ENCODE measurements at places on chromosomes 11 and 22.
A peak's percentile ranks its signal among the peaks of the same experiment; 100 is the strongest.

- DNase-seq: no peak
Measured at GRCh38 chr22:29267462-29267857, 321 bp downstream of the RHBDD3 start.

- no peak for DNase-seq
Measured at GRCh38 chr11:1163321-1163910, 5.7 kb downstream of the MUC5AC start.

GRCh38 chr11:7031471-7031871 lies 11.2 kb downstream of the NLRP14 start:
- DNase-seq: no peak

- DNase-seq: no peak
Measured at GRCh38 chr11:125494974-125495725, 915 bp downstream of the FEZ1 start.

GRCh38 chr11:35567737-35568465 lies 42.5 kb upstream of the PAMR1 start:
- DNase-seq: no peak

DNA sequence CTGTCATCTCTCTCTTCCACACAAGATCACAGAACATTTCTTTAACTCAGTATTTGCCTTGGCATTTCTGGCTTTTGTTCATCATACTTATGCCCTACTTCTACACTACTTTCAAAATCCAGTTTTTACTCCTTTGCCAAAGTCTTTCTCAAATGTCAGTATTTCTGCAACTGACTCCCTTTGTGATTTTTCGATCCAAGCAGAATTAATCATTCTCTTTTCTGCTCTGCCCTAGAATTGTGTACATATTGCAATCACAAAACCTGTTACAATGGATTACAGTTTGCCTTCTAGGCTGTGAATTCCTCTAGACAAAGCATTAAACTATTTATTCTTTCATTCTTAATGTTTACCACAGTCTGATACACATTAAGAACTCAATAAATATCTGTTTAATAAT lies 33.3 kb upstream of the GLYAT start:
- no peak for DNase-seq

GRCh38 chr11:68398995-68399851 lies 61.3 kb upstream of the PPP6R3 start:
- DNase-seq: no peak

DNA sequence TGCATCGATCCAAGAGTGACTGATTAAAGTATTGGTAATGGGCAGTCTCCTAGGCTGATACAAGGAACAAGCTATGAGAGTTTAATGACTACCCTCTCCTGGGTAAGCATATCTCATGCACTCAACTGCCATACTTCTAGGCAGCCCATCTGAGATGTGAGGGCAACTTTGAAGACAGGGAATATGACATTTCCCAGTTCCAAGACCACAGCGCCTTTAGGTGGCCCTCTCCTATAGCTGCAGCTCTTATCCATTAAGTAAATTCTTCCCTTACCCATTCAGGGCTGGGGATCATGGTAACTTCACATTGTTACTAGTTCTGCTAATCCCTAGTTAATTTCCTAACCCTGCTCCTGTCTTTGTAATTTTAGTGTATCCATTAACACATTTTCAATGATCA lies 157.3 kb upstream of the CTSC start:
- no peak for DNase-seq

- no peak for DNase-seq
Measured at GRCh38 chr11:47259232-47259977, 1.6 kb downstream of the NR1H3 start.

DNA sequence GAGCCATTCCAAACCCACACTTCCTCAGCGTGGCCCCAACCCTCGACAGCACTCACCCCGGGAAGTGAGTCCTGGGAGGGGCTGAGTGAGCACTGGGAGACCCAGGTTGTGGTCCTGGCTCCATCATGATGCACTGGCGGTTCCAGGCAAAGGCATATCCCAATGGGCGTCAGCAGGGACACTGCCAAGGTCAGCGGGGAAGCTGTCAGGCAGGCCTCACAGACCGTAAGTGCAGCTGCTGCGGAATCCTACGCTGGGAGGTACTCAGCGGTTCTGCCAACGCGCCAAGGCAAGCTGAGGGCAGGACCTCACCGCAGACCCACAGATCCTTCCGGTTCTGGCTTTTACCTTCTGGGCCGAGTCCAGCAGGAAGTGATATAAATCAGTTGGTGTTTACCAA lies 1.4 kb upstream of the GAL3ST1 start:
- no peak for DNase-seq

GRCh38 chr11:113237261-113237660 lies 77.1 kb upstream of the TTC12 start:
- DNase-seq: no peak

GRCh38 chr11:7977232-7977917 lies 9.8 kb upstream of the EIF3F start:
- no peak for DNase-seq

DNA sequence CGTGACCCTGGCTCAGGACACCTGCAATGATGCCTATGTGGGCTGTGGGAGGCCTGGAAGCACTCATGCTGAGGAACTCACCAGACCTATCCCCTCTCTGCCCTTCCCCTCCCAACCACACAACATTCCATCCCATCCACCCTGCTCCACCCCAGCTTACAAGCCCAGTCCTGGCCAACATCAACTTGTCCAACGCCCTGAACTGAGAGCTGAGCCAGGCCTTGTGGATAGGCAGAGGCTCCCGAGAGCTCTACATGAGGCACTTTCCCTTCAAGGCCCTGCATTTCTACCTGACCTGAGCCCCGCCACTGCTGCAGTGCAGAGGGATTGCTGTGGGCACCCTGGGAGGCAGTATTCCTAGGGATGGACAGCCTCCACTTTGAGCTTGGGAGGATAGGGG lies 112.4 kb downstream of the PDE2A start:
- DNase-seq: no peak

DNA sequence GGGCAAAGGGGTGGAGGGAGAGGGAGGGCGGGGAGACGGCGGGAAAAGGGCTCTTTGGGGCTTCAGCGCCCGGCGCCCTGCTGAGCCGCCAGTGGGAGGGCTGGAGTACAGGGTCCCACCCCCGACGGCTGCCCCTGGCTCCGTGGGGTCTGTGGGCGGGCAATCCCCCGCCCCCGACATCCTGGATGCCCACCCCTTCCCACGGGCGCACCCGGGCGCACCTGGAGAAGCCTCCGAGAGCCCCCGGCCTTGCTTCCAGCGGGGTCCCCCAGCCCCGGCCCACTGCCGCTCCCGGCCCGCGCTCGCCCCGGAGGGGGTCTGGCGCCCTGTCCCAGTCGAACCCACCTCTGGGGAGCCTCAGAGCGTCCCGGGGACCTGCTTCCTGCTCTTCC lies 394 bp downstream of the CHRM4 start:
- DNase-seq: no peak

DNA sequence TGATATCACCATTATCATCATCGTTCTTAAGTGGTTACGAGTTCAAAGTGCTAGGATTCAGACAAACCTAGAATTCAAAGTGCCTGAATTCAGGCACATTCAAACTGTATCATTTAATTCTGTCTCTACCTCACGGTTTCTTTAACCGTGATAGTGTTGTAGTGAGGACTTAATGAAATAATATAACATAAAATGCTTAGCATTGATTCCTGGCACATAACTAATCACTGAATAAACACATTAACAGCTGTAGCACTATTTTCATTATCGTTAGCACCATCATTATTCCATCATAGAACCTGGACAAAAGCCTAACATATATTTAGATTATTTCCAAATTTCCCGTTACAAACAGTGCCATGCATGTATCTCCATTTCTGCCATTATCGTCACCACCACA lies 102.0 kb downstream of the WNT11 start:
- no peak for DNase-seq

DNA sequence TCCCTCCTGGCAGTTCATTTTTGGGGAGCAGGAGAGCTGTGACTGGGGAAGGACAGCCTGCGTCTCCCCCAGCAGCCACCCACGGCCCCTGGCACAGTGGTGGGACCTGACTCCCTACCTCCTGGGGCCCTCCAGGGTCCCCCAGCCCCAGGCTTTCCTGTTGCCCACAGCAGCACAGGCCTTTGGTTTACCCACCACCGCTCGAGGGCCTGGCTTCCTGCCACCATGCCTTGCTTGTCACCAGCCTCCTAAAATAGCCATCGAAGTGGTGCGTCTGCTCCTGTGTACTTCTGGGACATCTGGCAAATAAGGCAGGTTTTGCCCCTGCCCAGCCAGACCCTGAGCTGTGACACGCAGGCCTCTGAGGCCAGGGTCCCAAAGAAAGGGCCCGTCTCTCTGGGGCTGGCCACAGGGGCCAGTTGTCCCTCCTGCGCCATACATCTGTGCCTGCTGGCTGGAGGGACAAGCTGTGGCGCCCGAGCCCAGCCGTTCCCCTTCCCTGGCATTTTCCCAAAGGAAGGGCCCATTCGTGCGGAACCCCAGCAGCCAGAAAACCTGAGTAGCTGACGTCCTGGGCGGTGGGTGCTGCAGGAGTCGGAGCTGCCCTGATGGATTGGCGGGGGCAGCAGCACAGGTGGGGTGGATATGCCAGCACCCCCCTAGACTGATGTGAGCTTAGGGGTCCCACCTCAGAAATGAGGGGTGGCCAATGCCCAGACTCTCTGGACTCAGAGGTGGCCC lies 14.6 kb downstream of the PHLDA2 start:
- DNase-seq: no peak

DNA sequence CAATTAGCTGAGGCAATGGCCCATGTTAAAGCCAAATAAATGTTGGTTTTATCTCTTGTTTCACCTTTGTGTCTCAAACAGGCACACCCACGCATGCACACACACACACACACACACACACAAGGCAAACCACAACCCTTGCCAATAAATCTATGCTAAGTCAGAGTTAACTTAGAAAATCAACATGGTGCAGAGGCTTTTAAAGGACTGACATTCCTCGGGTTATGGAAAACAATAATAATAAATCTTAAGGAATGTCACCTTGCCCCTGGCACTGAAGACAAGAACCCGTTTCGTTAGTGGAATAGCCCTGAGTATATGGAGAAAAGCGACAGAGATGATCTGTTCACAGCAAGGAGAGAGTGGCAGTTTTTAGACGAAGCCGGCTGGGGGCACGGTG lies 326.3 kb downstream of the NTM start:
- no peak for DNase-seq

DNA sequence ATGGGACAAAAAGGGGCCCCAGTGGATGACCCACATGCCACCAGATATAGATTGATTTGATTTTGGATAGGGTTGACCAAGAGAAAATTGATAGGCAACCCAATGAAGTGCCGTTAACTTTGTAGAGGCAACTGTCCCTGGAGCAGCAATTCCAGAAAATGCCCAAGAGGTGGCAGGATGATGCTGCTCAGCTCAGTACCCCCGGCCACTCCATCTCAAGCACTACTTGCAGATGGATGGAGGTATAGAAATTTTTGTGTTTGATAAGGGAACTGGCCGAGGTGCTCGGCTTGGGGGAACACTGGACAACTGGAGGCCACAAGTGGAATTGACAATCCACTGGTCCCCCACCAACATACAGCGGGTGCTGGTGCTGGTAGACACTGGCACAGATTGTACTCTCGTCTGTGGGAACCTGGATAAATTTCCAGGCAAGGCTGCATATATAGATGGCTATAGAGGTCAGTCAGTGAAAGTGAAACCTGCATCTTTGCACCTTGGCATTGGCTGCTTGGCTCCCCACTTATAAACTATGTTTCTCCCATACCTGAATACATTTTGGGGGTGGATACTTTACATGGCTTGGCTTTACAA lies 86.3 kb downstream of the CCDC83 start:
- no peak for DNase-seq

GRCh38 chr11:27468995-27469695 lies 3.4 kb downstream of the LGR4 start:
- DNase-seq: no peak

DNA sequence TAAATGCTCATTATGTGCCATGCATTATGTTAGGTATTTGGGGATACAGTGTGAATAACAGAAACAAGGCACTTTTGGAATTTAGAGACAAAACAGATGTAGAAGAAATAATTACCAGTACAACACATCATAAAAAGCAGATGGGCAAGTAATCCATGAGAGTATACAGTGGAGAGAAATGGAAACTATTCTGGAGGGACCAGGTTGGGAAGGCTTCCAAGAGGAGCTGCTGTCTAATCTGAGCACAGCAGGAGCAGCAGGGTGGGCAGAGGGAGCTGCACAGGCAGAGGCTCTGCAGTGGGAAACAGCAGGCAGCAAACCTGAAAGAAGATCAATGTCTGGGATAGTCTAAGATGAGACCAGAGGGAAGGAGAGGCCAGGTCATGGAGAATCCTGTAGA lies 268.7 kb upstream of the CCDC90B start:
- DNase-seq: no peak

DNA sequence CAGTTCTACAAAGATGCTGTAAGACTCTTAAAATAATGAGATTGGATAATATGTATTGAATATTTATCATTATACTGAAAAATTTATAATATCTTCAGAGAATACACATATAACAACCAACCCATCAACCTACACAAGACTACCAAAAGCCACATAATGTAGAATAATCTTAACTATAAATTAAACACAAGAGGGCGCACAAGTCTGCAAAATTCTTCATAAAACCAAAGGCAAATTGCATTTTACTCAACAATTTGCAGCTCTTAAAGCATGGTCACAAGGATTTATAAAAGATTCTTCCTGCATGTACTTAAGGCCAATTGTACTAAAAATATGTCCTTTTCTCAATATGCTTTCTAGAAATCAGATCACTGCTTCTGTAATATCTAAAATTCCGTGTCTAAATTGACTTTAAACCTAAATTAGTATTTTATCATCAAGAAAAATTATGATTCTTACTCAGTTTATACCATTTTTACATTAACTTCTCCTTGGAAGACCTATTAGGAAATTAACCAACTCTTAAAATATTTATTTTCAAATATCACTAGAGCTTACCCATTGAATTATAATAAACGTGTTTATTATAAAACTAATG lies 79.0 kb downstream of the TTC28 start:
- DNase-seq: no peak

DNA sequence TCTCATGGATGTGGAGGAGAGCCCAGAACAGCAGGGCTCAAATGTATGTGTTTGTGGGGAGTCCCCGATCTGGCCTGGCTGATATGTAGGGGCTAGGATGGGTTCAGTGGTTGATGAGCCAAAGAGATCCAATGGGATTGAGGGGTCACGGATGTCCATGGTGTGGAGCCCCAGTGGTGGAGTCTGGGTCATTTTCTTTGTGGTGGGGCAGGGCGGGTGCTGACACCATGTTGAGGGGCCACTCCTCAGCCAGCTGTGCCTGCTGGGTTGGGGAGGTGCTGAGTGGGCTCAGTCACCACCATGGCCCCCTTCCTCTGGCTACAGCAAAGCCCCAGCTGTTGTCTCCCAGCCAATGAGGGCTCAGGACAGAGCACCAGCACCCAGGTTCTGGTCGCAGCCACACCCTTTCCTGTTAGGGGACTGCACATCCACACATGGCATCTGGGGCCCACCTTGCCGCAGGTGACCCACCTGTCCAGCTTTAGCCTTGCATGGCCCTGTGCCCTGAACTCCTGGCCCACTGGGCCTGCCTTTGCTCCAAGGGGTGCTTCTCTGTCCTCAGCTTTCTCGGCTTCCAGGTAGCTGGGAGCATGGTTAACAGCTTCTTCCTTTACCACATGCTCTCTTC lies 3.2 kb upstream of the GNAZ start:
- DNase-seq: no peak

- no peak for DNase-seq
Measured at GRCh38 chr11:115784796-115785521, 280.7 kb upstream of the CADM1 start.

GRCh38 chr22:45441138-45441537 lies 27.6 kb downstream of the RIBC2 start:
- DNase-seq: no peak

GRCh38 chr11:73350908-73351636 lies 25.1 kb upstream of the RELT start:
- peak; percentile 25 for DNase-seq

- DNase-seq: no peak
Measured at GRCh38 chr11:44985721-44986120, 35.0 kb upstream of the TP53I11 start.

GRCh38 chr11:96187822-96188221 lies 155.2 kb downstream of the MAML2 start:
- no peak for DNase-seq
